ENCODE measurements at places on chromosomes 1 and 21. TPM values are rescaled to one million over a fixed set of nuclear protein-coding genes. Genes with fewer than 3 reads are reported as not detected.

The RSPH1 gene
- total RNA-seq = not detected

The JAK1 gene
- 106 TPM for total RNA-seq

The PLXNA2 gene
- 29.1 TPM for total RNA-seq

The LAD1 gene
- total RNA-seq = 2.0 TPM

The PLA2G2F gene
- not detected for total RNA-seq

The RYR2 gene
- 783 TPM for total RNA-seq

The NBPF15 gene
- total RNA-seq = 7.6 TPM

The ASCL5 gene
- total RNA-seq = not detected

The CRNN gene
- total RNA-seq = not detected

DNA sequence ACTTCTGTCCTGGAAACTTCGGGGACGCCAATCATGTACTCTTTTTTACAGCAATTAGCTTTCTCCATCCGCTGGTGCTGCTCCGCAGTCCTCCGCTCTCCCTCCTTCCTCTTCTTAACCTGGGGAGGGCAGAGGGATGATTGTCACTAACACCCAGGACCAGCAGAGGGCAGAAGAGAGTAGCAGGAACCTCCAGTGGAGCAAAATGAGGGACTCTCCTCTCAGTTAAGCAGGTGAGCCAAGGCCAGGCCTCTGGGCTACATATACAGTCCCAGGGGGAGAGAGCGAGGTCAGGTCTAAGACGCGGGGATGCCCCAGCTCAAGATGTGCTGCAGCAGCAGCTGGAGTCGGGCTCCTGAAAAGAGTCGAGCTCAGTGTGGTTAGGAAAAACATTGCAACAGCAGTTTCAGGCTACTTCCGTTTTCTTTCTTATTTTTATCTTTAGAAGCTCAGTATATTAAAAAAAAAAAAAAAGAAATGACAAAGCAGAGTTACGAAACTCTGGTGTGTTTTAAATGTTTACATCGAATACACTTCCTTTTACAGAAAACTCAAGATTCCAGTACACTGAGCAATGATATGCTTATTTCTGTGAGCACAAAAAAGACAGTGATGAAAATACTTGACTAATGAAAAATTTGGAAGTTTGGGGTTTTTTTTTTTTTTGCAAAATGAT lies 25.7 kb upstream of the NLRP3 start:
- peak; percentile 63 for DNase-seq

GRCh38 chr1:202807926-202808757 lies at the start of gene KDM5B:
TSS of gene KDM5B (minus strand) at chr1:202808421. CDS start at chr1:202808305, 116 bp downstream.
- peak; percentile 75 for DNase-seq

GRCh38 chr1:185699874-185700273 lies 34.3 kb upstream of the HMCN1 start:
- no peak for DNase-seq

DNA sequence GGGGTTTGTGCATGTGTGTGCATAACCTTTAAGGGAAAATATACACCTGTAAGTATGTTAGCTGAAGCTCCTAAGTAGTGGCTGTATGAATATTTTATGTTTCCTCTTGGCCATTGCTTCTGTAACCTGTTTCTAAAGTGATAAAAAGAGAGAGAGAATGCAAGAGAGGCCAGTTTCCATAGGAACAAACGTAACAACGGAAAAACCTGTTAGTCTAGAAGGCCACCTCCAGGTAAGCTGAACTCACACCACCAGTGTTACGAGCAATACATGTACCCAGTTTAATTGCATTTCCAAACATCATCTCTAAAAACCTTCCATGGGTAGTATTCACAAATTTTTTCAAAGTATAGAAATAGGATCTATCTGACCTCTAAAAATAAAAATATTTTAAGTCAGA lies 63.1 kb downstream of the PLPPR4 start:
- no peak for DNase-seq

DNA sequence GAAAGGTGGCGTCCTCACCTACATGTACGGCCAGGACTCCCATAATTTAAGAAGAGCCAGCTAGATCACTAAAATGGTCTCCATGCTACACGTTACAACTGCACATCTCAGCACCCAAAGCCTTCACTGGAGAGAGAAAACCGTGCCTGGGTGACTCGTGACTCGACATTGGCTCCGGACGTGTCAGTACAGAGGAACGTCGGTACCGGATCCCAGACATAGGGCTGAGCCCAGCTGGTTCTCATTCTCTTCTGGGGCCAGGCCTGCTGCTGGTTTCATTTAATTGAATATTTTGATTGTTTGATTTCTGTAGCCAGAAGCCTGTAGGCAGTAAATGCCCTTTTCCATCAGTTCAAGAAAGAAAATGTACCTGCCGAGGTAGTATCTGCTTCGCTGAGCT lies 93.1 kb downstream of the HHIPL2 start:
- peak; percentile 25 for DNase-seq

DNA sequence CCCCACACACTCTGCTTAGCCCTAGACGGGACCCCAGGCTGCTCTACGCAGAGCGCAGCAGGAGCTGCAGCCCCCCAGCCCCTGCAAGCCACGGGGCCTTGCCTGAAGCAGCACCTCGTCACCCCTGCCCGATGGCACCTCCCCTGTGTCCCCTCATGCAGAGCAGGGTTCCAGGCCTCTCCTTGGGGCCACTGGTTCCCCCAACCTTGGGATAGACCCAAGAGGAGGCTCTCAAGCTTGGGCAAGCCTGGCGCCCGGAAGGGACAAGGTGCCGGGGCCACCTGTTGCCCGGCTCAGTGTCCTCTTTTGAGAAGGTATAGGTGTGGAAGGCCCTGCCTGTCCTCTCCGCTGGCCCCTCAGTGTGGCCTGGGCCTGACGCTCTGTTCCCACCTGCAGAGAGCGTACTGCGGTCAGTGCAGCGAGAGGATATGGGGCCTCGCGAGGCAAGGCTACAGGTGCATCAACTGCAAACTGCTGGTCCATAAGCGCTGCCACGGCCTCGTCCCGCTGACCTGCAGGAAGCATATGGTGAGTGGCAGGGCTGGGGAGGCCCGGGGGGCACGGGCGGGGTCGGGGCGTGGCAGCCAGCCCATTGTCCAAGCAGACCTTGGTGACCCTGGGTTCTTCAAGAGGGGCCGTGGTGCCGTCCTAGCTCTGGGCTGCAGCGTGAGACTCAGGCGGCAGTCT lies 50.6 kb downstream of the FAAP20 start:
- peak; percentile 12 for DNase-seq

- DNase-seq = no peak
These were observed 426.1 kb downstream of the PLPP3 start for GRCh38 chr1:56153276-56153675.

- peak; percentile 55 for DNase-seq
These were observed 51.0 kb upstream of the ERRFI1 start for GRCh38 chr1:8077120-8077573.

- DNase-seq = no peak
These were observed 156.8 kb downstream of the GABPA start for GRCh38 chr21:25891596-25891995.

GRCh38 chr21:23471877-23472276 lies 2135.4 kb downstream of the MRPL39 start:
- no peak for DNase-seq

- no peak for DNase-seq
These were observed 58.8 kb upstream of the TBX15 start for GRCh38 chr1:119046785-119047438.

GRCh38 chr1:32741413-32742198 lies 39.0 kb upstream of the SYNC start:
- no peak for DNase-seq

DNA sequence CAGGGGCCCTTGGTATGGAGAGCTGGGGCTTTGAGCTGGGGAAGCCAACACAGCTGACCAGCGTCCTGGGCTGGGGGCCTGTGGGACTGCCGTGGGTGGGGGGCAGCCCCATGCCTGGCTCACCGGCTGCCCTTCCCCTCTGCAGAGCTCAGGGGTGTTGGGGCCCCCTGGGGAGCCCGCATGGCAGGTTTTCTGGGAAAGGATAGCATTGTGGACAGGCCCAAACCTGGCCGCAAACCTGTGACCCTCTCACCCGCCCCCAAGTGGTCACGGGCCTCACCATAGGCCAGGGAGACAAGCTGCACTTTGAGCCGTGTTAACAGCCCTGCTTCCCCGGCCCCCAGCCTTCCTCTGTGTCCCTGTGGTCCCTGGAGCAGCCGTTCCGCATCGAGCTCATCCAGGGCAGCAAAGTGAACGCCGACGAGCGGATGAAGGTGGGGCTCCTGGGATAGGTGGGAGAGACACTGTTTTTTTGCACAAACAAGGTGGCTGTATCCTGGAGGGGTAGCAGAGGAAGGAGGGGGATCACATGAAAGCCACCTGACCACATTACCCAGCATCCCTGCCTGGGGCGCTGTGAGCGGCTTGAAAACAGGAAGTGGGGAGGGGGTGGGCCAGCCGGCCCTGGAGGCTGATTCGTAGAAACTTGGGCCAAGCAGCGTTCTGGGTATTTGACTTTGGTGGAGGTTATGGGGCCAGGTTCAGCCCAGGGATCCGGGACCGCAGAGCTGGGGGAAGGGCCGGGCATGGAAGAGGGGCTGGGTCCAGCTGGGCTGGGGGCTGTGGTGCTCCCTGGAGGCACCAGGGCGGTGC lies 65.9 kb downstream of the PIK3CD start:
- peak; percentile 41 for DNase-seq

GRCh38 chr1:167273027-167273800 lies 52.5 kb downstream of the POU2F1 start:
- DNase-seq = no peak

DNA sequence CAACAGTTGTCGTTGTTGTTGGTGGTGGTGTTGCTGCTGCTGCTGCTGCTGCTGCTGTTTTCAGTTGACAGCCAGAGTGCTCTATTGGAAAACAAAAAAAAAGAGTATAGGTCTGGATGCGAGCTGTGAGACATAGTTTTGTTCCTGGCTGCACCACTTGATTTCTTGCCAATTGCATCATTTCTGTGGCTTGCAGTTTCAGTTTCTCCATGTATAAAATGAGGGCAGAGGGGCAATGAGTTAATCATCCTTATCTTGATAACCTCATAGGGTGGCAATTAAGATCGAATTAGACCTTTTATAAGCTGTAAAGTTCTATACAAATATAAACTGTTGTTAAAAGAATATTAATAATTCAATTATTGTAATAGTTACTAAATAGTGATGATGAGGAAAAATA lies 156.7 kb downstream of the DMRTA2 start:
- DNase-seq = no peak

DNA sequence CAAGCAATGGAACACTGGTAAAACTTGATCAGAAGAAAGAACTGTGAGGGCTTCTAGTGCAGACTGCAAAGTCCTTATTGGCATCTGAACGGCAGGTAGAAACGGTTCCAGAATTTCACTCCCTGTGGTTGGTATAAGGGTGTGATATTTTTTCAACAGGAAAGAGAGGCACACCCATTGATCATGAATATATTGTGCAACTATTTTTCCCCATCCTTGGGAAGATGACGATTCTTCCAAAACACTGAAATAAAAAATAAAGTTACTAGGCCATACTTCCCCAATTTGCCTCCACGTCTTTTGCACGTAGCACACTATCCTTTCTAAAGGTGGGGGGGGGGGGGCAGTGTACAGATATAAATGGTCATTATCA lies 49.6 kb downstream of the TARBP1 start:
- no peak for DNase-seq

GRCh38 chr1:3680488-3681230 lies 28.3 kb downstream of the TP73 start:
- DNase-seq = no peak

GRCh38 chr1:215023155-215023832 lies 59.2 kb upstream of the KCNK2 start:
- no peak for DNase-seq

DNA sequence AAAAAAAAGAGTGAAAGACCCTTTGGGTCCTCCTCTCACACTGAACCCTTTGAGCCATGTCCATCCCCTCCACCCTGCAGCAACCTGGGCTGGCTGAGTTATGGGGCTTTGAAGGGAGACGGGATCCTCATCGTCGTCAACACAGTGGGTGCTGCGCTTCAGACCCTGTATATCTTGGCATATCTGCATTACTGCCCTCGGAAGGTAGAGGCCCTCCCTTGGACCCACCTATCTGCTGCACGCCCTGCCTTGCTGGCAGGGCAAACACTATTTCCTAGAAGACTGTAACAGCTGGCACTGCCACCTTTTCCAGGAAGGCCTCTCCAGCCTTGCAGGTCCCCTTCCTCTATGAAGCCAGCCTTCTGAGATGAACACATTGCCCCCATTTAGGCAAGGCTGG lies 1.1 kb downstream of the SLC50A1 start:
- DNase-seq = no peak

DNA sequence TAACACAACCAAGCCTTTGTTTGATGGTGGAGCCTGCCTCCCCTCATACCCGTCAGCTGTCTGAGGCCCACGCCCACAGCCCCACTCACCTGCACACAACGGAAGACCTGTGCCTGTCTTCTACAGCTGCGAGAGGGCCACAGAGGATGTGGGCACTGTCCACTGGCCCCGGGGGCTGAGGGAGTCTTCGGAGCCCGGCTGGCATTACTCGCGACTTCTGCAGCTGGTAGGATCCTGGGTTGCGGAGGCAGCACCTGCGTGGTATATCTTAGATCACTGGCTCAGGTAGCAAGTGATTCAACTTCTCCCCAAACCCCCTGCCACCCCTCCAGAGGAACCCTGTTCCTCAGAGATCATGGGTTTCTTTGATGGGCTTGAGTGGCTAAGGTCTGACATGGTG lies 109.9 kb downstream of the EDEM3 start:
- no peak for DNase-seq

GRCh38 chr1:197559655-197560054 lies 215.6 kb downstream of the DENND1B start:
- no peak for DNase-seq

GRCh38 chr1:231757759-231758158 lies 131.2 kb downstream of the DISC1 start:
- no peak for DNase-seq

DNA sequence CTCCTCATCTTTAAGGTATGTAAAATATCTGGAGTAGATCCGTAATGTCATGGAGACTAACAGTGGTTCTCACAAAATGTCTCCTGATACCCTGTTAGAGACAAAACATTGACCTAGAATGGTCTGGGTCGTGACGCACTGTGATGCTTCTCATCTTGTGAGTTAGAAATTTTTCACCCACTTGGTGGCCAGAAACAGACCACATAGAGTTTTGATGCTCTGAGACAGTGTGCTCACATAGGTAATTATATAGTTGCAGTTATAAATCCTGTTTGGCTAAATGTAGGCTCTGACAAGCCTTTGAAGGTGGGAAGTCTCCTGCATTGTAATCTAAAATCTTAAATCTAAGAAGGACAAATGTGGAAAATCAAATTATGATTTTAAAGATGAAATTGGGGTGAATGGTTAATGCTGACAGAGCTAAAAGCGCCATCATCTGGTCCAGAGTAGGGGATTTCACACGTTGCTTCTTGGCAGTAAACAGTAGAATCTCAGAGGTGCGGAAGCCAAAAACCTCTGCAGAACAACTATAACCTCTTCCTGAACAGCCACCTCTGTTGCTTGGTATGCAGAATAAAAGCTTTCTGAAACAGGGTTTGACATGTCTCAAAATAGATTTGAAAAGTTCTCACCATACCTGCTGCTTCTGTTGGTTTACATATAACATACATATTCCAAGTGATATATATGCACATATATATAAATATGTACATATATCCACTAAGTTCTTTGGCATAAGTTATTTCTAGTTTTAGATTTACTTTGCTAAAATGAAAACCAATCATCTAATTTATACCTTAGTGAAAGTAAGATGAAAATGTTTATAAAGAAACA lies 17.1 kb downstream of the RPAP2 start:
- no peak for DNase-seq
